ENCODE measurements at places on chromosomes 12 and 14.
A peak's percentile ranks its signal among the peaks of the same experiment; 100 is the strongest.

- DNase-seq: peak; percentile 45
Measured at GRCh38 chr12:106840243-106840642, 65.8 kb downstream of the RIC8B start.

DNA sequence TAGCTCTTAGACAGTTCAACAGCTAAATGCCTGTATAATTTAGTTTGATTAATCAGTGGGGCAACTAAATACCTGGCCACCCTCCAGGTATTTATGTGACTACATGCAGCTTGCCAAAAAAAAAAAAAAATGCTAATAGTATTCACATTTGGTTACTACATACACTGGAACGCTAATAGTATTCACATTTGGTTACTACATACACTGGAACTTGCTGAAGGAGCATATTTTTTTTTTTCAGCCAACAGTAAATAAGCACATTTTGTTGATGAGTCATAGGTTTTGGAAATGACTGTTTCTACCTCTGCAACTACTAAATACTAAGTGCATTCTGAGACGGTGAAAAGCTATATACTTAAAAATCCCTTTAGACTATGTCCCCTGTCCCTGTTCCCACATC, 1172.3 kb downstream of the LRFN5 start:
- DNase-seq: no peak

- DNase-seq: no peak
Measured at GRCh38 chr14:69841656-69842055, 37.6 kb upstream of the SMOC1 start.

DNA sequence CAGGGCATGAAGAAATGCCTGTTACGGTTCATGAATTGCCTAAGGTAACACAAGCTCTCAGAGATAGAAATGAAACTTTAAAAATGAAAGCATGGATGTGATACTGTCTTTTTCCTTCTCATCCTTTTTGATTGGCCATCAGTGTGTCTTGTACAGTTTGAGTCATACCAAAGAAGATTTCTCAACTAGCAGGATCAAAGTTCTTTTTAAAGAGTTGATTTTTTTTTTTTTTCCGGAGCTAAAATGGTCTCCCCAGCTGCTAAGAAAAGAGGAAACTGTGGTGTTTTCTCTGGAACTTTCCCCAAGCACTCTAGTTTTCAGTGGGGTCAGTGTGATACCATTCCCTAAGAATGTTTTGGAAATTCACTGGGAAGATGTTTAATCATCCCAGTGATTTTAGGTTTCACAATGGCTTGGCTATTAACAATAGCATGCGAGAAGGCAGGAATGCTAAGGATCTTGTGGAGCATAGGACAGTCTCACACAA, 105.0 kb downstream of the ETNK1 start:
- DNase-seq: no peak

GRCh38 chr12:96347130-96347699, 53.0 kb downstream of the CDK17 start:
- no peak for DNase-seq

GRCh38 chr14:56137453-56137807, 19.2 kb downstream of the PELI2 start:
- no peak for DNase-seq

DNA sequence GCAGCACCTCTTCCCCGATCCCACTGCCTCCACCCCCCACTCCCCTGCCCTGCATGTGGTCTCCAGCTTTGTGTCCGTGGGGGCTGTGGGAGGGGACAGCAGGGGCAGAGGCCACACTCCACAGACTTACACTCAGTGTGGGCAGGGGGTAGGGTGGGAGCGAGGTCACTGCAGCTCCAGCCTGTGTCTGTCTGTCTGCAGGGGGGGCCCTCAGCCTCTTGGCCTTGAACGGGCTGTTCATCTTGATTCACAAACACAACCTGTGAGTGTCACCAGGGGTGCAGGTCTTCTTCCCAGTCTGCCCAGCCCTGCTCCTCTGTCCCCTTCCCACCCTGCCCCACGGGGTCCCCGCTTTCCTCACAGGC, 6.5 kb downstream of the NOC4L start:
- no peak for DNase-seq

GRCh38 chr12:5592310-5592709, 160.4 kb downstream of the NTF3 start:
- DNase-seq: no peak

GRCh38 chr14:88029500-88029899, 24.6 kb downstream of the GPR65 start:
- DNase-seq: no peak

DNA sequence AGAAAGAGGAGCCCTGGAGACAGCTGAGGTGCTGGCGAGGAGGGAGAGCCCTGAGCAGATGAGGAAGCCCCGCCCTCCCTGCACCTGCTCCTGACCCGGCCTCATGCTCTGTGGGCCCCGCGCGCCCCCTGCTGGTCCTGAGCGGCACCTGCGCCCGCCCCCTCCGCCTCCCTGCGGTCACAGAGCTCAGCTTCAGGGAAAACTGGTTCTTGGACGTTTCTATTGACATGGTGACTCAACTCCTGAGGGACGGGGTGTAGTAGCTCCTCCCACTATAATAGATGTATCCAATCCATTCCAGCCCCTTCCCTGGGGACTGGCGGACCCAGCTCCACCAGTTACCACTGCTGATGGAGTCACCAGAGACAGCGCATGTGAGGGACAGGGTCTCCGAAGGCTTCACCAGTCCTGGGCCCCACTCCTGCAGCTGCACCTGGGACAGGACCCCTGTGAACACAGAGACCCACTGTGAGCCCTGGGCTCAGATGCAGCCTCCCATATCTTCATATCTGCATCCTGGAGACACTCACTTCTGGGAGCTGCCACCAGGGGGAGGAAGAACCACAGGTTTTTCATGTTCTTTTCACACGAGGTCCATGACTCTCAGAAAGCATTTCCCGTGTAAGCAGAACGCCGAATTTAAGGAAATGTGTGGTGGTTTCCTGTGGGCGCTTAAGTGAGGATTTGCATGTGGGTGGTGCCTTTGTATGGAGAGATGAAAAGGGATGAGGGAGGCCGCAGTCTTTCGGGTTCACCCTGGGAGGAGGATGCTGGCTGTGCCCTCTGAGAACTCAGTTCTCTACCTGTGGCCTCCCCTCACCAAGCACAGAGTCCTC, 1346.4 kb downstream of the TMEM121 start:
- no peak for DNase-seq

DNA sequence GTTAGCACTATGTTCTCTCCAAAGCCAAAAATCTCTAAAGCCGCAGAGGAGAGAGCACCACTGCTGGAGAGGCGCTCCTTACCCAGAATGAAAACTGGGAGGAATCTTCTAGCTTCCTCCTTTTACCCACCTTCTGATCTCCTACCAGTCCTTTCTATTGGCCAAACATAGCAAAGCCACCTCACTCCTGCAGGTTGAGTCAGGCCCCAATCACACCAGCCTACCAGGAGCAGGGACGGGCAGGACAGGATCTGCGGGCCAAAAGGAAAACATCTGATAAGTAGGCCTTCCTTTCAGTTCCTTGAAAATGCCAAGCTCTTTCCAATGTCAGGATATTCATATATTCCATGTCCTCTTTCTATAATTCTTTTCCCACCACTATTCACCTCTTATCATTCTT, 197.7 kb upstream of the CNOT2 start:
- DNase-seq: no peak

- DNase-seq: no peak
Measured at GRCh38 chr12:63220921-63221320, 69.9 kb upstream of the AVPR1A start.

- peak; percentile 92 for DNase-seq
Measured at GRCh38 chr14:61561104-61561503, 134.2 kb upstream of the HIF1A start.

GRCh38 chr14:56379956-56380355, 199.6 kb upstream of the TMEM260 start:
- no peak for DNase-seq

DNA sequence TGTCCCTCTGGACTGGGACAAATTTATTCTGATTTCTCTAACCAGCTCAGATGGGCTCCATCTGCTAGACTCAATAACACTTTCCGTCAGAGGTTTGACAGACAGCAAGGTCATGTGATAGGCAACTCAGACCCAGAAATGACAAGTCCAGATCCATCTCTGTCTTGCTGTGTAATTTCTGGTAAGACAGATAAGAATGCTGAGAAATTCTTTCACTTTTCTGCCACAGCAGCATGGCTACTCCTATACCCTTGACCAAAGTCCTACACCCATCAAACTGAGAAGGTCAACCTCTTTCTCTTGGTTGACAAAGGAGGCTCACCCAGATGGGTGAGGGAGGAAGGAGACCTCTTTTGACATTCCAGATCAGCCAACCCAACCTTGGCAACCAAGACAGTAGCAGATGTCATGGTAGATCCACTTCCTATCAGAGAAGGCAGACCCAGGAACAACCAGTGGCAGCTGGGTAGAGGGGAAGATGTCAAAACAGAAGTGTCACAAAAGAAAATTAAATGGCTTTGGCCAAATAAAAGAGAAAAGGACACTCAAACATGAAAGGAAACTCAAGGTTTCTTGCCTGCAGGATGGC, 36.9 kb upstream of the PRKAB1 start:
- no peak for DNase-seq

DNA sequence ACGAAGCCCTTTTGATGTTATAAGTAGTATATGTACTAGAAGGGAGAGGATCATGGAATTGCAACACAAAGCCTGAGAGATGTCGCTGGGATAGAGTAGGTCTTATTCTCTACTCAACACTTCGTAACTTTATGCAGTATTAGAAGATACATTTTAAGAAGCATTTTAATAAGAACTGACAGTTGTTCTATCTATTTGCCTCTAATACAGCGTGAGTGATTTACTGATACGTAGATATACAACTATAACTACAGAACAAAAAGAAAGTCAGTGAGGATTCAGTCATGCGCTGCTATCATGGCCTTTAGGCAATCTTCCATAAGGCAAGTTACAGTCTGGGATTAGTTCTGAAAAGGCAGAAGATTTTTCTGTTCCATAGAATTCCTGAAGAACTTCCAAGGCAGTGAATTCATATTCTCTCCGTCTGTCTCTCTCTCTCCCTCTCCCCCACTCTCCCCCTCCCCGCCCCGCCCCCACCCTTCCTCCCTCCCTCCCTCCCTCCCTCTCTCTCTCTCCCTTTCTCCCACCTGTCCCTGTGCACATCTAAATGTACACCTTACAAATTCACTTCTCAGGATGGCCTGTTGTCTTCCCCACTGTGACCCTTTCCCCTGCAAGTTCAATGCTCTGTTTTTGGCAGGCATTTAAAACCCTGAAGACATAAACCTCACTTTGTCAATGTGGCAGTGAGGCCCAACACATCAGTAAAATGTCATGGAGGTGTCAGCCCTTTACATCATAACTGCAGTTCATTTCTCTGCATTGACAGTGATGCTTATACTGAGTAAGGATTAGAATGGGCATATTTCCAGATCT, 470.6 kb downstream of the EGLN3 start:
- DNase-seq: no peak

- DNase-seq: no peak
Measured at GRCh38 chr12:26551385-26551784, 281.6 kb downstream of the ITPR2 start.

DNA sequence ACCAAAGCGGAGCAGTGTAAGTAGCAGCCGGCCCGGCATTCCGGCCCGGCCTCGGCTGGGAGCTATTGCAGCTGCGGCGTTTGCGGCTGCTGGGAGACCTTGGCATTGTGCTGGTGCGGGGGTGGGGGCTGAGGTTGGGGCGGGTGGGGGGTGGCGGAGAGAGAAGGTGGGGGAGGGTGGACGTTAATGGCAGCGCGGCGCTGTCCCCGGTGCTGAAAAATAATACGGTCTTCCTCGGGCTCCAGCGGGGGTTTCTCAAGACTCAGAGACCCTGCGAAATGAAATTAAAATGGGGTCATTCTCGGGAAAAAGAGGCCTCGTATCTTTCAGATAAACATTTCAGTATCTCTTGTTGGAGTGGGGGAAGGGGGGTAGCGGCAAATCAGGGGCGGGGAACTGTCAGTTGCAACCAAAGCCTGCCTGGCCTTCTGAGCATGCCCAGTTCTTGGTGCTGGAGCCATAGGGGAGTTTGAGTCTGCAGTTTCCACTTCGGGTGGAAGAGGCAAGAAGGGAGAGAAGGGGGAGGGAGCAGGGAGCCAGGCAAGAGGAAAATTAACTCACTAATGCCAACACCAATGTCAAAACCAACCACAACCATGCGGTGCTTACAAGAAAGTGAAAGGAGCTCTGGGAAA, 414 bp downstream of the UNC79 start:
- DNase-seq: no peak
